Sigmoid colon (tissue), 7 donors: ENCODE measurements at places on chromosomes 1 and 21. TPM values are rescaled to one million over a fixed set of nuclear protein-coding genes. Genes with fewer than 3 reads are reported as not detected.

The GPR161 gene
- total RNA-seq = 16.6 TPM

The RUNX3 gene
- total RNA-seq = not detected

The SPATA21 gene
- not detected for total RNA-seq

The FOXJ3 gene
- total RNA-seq = 44.9 TPM

The CENPF gene
- total RNA-seq = 1.9 TPM

The CD1E gene
- total RNA-seq = 2.3 TPM

The MXRA8 gene
- total RNA-seq = 121 TPM

The RAP1GAP gene
- total RNA-seq = 0.33 TPM

- no peak for DNase-seq
These were observed 123.9 kb upstream of the DPYD start for GRCh38 chr1:98044766-98045165.

DNA sequence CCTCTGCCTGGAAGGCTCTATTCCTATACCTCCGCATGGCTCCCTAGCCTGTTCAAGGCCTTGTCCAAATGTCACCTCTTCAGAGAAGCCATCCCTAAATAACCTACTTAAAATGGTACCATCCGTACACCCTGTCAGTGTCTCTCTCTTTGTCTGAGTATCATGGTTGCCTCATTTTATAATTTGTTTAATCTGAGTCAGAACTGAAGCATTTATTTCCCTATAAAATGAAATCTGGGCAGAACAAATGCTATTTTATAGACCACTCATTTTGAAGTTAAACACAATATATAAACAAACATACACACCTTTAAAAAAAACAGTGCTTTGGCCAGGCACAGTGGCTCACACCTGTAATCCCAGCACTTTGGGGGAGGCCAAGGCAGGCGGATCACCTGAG, 30.2 kb downstream of the RERE start:
- no peak for DNase-seq

DNA sequence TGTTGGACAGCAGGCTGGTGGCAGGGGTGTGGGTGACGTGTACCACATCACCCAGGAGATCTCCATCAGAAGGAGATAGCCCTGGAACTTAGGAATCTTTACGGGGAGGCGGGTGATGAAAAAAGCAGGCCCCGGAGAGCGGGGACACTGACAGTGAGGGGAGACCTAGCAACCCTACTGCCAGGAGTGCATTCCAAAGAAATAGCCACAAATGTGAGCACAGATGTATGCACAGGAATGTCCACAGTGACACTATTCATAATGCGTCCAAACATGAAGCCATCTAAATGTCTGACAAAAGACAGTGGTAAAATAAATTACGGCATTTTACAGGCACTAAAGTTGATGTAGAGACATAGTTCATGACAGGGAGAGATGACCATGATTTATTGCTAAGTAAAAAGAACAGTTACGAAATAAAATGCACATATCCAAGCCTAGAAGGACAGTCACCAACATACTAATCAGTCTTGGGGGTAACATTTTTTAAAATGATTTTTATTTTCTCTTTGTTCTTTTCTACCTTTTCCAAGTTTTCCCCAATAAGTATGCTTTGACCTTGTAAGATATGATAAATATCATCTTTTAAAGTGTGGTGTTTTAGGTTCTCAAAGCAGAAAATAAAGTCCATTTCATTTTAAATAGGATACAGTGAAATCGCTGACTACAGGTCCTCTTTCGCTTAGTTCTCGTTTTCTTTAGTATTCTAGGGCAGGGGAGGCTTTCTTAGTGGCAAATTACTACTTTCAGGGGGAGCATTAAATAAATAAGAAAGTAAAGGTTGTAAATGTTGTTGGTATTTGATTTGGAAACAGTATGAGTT, 21.3 kb downstream of the CD247 start:
- no peak for DNase-seq

- no peak for DNase-seq
These were observed 142.5 kb downstream of the DHRS3 start for GRCh38 chr1:12475530-12475934.

DNA sequence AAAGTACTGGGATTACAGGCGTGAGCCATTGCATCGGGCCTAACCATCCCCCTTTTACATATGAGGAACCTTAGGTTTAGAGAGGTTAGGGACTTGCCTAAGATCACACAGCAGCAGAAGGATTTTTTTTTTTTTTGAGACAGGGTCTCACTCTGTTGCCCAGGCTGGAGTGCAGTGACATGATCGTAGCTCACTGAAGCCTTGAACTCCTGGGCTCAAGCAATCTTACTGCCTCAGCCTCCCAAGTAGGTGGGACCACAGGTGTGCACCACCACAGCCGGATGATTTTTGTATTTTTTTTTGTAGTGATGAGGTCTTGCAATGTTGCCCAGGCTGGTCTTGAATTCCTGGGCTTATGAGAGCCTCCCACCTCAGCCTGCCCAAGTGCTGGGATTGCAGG, 2.2 kb upstream of the C1orf167 start:
- no peak for DNase-seq

DNA sequence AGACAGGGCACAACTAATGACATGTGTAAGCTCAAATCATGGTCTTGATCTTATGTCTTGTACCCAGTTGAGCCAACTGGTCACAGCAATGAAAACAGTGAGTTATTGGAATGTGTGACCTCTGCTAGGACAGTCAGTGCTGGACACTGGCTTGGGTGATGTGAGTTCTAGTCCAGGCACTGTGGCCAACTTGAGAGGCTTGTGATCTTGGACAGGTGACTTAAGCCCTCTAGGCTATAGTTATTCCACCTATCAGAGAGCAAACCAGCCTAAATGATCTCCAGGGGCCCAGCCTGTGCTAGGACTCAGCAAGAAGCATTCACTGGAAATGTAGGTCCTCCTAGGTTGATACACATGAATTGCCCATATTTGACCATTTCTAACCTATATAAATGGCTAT, 1.1 kb downstream of the KCNE2 start:
- no peak for DNase-seq

DNA sequence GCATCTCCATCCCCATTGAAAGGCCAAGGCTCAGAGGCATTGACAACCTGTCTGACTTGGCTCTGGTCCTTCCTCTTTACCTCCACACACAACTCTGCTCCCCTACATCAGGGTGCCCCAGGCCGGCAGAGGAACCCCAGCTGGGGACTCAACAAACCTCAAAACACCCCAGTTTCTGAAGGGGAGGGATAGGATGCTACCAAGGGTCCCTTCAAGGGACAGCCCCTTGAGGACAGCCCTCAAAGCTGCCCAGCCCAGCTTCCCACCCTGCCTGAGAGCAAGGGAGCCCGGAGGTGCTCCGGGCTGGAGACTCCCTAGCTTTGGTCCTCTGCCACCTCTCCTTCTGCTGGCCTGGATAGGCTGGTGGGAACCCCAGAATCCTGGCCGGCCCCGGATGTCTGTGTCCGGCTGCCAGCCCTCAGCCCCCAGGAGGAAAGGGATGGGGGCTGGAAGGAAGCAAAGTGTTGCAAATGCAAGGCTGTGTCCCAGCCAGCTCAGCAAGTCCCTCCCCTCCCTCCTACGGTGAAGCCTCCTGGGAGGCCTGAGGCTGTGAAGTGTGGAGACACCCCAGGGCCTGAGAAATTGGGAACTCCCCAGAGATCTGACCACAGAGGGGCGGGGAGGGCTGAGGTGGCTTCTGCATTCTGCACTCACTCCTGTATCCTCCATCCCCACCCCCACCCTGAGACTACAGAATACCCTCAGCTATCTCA, 1.1 kb upstream of the MARCKSL1 start:
- DNase-seq = no peak

DNA sequence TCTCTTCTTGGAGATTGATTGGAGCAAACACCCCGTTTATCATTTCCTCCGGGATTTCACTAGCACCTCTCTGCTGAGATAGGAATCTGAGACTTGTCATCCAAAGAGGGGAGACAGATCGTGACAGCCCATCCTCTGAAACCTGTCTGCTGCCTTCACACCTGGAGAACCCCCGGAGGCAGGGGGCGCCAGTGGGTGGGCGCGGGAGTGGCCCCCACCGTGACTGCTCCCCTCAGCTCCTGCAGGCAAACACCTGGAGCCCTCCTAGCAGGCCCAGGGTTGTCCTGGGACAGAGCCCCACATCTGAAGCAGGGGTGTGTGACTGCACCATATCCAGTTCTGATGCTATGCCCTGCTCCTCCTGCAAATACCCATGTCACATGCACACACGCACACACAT, 209.5 kb upstream of the POU3F1 start:
- DNase-seq = peak; percentile 27

DNA sequence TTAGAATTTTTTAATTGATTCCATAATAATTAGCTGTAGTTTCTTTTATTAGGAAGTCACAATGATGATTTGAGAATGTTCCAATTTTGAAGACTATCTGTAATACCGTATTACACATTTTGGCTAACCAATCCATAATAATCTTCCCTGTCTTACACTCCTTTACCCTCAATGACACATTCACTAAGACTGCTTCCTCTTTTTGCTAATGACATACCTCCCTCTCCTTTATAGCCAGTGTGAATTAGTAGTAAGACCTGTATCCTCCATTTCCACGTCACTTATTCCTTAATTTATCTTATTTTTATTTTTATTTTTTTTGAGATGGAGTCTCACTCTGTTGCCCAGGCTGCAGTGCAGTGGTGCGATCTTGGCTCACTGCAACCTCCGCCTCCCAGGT, 10.1 kb downstream of the KDM1A start:
- no peak for DNase-seq

DNA sequence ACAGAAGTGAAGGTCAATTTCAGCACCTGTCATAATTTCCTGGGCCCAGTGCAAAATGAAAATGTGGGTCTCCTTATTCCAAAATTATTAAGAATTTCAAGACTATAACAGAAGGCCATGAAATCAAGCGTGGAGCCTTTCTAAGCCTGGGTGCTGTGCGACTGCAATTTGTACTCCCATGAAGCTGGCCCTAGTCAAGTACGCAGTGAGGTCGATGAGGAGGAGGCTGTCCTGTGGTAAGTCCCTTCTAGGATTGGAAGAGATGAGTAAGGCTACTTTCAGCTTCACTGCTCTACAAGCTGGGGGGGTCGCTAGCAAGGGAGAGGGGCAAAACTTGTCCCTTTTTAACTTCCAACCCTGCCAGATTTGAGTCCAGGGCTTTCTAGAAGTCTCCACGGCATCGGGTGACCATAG, 410 bp upstream of the NUDC start:
- DNase-seq = no peak

GRCh38 chr1:30183895-30184294, 539.5 kb downstream of the MATN1 start:
- DNase-seq = no peak

GRCh38 chr1:156096640-156097391, 14.6 kb upstream of the MEX3A start:
- peak; percentile 96 for DNase-seq

GRCh38 chr1:20645414-20645813, 12.2 kb downstream of the PINK1 start:
- no peak for DNase-seq

DNA sequence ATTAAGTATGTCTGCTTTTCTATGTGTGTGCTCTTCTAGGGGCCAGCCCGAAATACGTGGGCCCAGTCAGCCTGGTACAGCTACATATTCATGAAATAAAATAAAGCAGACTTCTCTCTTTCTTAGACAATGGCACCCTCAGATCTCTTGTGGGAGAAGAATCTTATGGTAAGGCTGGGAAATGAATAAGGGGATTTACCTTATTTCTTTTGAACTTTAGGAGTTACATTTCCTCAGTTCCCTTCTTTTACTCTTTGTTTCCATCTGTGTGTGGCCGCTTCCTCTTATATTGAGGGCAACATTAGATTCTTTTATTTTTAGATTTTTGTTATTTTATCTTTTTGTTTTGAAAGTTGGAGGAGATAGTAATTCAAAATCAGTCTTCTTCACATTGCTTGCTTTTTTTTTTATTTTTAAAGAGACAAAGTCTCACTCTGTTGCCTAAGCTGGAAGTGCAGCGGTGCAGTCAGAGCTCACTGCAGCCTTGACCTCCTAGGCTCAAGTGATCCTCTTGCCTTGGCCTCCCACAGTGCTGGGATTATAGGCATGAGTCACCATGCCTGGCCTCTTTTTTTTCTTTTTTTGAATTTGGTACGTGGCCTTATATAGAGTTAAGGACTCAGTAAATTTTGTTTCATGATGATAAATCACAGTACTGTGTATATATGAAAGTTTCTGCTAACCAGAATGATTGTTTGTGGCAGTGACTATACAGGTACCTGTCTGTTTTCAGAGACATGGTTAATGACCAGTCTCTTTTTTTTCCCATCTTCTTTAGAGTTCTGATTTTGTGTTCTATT, 9.1 kb downstream of the LAMC1 start:
- DNase-seq = no peak

- no peak for DNase-seq
These were observed 3.4 kb downstream of the CLCA1 start for GRCh38 chr1:86472152-86472551.

- no peak for DNase-seq
These were observed 13.5 kb downstream of the FAAH start for GRCh38 chr1:46407636-46408035.

GRCh38 chr1:169809370-169810095, 14.8 kb upstream of the METTL18 start:
- DNase-seq = no peak

- DNase-seq = no peak
These were observed 8.7 kb upstream of the DUSP12 start for GRCh38 chr1:161740921-161741320.

DNA sequence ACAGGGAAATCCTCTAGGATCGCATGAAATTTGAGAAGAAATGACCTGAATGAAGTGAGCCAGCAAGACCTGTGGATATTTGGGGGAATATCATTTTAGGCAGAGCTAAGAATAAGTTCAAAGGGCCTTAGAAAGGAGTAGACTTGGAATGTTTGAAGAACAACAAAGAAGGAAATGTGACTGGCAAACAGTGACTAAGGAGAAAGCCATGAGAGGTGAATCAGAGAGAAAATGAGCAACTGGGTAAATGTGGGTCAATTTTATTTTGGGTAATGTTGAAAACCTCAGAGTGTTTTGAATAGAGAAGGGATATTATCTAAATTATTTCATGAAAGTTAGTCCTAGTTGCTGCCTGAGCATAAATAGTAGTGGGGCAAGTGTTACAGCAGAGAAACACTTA, 672.8 kb downstream of the LMO4 start:
- DNase-seq = no peak

GRCh38 chr1:24939675-24940193, 9.7 kb upstream of the RUNX3 start:
- DNase-seq = no peak

DNA sequence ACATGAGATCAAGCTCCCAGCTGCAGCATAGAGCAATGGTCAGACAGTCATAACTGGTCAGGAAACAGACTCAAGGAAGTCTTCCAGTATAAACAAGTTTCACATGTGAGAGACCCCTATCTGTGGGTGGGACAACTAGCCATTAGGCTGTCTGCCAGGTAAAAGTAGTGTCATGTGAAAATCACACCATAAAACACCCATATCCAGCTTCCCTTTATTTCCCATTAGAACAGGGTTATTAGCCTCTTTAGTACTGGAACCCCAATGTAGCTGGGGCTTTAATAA, 426.7 kb downstream of the KCNT2 start:
- DNase-seq = no peak

DNA sequence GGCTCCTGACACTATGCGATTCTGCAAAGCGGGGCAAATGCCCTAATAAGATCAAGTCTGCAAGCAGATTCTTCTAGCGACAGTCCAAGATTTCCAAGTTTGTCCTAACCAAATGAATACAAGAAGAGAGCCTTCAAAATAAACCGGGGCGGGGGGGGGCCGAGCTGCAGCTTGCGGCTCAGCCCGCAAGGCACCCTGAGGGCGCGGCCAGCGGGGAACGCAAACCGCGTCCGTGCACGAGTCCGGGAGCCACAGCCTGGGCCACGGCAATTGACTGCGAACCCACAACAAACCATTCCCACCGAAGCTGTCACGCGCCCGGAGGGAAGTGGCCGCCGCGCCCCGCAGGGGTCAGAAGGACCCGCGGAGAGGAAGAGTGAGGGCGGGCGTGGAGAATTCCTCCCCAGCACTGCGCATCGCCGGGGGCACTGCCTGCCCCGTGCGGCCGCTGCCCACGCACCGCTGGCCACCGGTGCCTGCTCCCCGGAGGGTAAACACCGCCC, 687 bp downstream of the TGFBR3 start:
- DNase-seq = peak; percentile 73
